ENCODE measurements at places on chromosomes 4 and X.

DNA sequence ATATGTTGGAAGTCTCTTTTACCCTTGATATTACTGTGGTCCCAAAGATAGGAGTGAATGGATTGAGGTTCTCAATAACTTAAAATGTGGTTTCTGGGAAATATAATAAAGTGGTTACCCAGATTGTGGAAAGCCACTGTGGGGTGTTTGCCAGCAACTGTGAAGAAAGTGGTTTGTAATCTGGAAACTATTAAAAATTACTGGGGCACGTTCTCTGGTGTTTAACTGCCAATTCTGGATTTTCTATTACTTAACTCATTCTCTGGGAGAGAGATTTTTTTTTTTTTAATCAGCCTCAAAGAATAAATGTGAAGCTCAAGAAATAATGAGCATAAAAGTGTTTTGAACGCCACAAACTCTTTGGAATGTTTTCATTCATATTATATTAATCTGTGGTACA, 4.9 kb upstream of the CXCL6 start:
- peak; percentile 31 for DNase-seq

GRCh38 chr4:1293991-1294390, 4.3 kb downstream of the MAEA start:
- no peak for DNase-seq

GRCh38 chr4:84924434-84924833, 42.1 kb downstream of the WDFY3 start:
- no peak for DNase-seq

DNA sequence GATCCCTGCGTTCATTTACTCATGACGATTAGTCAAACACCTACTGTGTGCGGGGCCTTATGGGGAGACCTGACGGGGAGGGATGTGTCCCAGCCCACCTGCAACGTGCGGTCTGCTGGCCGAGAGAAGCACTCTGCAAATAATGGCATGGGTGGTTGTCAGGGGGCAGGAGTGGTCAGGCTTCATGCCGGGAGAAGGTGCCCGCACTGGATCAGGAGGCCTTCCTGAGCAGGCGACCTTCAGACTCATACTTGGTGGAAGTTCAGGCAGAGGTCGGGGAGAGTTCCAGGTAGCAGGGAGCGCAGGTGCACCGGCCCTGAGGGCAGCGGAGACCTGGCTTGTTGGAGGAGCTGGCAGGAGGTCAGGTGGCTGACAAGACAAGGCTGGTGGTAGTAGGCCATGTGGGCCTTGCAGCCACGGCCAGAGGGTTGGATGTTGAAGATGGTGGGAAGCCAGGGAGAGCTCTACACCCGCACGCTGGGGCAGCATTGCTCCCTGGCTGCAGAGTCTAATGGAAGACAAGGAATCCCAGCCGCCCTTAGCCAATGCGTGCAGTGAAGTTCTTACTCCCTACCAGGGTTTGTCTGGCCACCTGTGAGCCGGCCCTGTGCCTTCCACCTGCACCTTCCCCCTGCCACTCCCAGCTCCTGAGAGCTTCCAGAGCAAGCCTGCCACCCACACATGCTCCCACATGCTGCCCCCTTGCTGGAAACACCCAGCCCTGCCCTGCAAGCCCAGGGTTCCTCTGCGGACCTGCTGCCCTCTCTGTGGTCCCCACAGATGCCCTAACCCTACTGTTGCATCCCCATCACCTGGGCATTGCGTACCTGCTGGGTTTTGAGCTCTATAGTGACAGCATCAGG, 97.3 kb downstream of the PSAPL1 start:
- DNase-seq = no peak

DNA sequence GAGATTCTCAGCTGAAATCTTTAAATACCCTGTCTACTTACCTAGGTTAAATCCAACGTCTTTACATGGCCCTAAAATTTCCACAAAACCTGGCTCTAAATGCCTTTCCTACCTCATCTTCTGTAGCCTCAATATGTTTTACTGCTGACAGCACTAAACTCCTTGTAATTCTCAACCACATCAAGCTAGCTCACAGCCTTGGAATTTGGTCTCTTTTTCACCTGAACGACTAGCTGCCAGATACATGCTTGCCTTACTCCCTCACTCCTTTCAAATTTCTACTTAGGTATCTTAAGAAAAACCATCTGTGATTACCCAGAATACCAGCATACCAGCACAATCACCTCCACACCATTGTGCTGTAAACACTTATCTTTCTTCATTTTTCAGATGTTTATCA, 635.6 kb upstream of the PCDH10 start:
- no peak for DNase-seq

- peak; percentile 92 for DNase-seq
Measured at GRCh38 chr4:8472689-8473197, 32.2 kb downstream of the TRMT44 start.

- no peak for DNase-seq
Measured at GRCh38 chr4:105126311-105127169, 20.1 kb upstream of the TET2 start.

DNA sequence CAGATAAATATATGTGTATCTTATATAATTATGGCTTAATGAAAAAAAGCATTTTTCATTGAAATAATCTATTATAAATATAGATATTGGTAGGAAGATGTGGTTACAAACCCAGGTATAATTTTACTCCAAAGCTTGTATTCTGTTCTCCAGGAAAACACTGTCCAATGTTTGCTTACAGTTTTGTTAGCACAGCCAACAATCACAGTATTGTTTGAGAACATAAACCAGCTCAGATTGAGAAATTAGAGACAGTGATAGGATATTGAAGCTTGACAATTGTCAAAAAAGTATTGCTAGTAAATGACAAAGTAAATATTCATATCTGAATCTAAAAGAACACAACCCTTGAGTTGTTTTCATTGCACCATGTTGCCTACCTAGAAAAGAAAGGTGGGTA, 228.8 kb downstream of the ADGRL3 start:
- no peak for DNase-seq

DNA sequence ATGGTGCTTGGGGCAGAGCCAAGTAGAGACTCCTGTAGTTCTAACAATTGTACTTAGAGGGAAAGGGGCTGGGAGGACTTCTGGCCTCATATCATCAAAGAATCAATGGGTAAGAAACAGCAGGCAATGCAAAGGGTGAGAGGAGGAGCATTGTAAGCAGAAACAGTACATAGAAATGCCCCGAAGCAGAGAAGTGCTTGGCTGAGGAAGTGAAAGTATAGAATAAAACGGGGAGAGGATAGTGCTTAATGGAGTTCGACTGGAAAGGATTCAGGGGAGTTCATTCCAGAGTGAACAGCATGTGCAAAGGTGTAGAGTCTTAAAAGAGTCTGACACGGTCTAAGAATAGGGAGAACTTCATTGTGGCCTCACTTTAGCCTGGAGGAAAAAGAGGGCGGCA, 103.0 kb downstream of the SYNPO2 start:
- DNase-seq = no peak

DNA sequence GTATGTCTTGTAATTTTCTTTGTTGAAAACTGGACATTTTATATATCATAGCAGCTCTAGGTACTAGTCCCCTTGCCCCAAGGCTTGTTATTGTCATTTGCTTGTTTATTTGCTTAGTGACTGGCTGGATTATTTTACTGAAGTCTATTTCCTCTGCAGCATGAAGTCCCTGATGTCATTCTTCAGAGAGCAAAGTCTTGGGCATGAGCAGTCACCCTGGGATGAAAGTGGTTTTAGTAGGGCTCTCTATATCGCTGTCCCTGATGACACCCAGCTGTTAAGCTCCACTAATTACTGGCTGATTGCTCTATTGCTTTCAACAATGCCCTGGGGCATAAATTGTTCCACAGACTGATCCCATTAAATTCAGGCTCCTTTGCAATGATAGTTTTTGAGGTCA, 113.5 kb upstream of the USP9X start:
- no peak for DNase-seq

DNA sequence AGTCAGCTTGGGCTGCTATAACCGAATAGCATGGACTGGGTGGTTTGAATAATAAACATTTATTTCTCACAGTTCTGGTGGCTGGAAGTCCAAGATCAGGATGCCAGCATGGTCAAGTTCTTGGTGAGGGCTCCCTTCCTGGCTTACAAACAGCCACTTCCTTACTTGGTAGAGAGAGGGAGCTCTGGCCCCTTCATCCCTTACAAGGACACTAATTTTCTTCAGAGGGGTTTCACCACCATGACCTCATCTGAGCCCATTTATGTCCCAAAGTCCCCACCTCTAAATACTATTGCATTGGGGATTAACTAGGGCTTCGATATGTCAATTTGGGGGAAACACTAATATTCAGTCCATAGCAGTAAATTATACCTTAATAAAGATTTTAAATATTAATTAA, 61.8 kb downstream of the CLNK start:
- no peak for DNase-seq

DNA sequence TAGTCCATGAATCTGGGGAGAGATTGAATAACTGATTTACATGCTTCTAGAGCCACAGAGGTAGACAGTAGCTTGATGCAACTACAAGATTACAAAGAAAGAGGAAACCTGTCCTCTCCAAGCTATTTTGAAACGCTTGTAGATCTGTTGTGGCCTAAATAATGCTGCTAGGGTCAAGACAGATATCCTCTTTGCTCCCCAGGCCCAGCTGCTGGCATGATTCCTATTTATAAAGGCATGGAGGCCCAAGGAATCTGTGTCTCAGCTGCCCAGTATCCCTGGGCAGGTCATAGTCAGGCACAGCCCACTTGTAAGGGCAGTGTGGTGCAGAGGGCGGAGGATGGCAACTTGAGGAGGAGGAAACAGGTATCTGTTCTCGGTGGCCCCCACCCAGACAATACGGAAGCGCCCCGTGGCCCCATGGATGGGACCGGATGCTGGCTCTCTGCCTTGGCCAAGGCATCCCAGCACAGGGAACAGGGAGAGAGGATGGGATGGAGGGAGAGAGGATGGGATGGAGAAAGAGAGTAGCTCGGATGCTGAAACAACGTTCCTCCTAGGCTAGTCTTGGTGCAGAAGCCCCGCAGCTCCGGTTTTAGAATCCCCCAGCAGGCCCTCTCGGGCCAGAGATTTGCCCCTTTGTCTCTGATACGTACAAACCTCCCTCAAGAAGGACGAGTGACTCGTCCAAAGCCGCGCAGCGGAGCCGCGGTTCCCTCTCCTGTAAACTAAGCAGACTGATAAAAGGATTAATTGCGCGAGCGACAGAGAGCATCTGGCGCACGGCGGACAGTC, 767 bp upstream of the SMIM20 start:
- no peak for DNase-seq

GRCh38 chrX:41167888-41168287, 82.6 kb downstream of the USP9X start:
- DNase-seq = no peak

DNA sequence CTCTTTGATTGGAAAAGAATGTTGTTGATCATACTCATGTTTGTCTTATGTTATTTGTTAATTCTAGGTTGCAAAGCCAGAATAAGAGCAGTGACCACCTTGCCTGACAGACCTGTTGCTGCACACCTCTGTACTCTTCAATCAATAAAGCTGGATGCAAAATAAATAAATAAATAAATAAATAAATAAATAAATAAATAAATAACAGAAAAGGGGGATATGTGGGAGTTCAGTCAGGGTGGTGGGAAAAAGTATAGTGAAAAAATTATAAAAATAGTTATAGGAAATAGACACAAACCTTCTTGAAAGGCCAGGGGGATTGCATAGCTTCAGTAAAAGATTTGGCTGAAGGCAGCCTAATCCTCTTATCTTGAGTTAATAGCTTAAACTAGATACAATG, 51.3 kb downstream of the TENT5D start:
- DNase-seq = no peak

DNA sequence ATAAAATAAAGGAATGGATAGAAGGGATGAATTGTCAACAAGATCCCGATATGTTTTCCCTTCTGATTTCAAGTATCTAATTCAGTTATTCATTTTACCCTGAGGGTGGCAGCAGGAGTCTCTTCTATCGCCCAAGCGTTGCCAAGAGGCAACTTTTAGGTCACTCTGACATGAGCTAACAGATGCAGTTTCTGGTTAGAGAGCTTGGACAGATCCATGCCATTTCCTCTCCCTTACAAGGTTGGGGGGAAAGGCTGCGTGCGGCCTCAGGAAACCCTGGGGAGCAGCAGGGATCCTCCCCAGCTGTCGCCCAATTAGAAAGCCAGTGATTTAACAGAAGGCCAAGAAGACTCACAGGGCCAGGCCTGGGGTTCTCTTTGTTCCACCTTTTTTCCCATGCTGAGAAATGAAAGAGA, 35.3 kb upstream of the WAS start:
- peak; percentile 28 for DNase-seq

GRCh38 chr4:66955784-66956183, 589.5 kb downstream of the CENPC start:
- DNase-seq = no peak

DNA sequence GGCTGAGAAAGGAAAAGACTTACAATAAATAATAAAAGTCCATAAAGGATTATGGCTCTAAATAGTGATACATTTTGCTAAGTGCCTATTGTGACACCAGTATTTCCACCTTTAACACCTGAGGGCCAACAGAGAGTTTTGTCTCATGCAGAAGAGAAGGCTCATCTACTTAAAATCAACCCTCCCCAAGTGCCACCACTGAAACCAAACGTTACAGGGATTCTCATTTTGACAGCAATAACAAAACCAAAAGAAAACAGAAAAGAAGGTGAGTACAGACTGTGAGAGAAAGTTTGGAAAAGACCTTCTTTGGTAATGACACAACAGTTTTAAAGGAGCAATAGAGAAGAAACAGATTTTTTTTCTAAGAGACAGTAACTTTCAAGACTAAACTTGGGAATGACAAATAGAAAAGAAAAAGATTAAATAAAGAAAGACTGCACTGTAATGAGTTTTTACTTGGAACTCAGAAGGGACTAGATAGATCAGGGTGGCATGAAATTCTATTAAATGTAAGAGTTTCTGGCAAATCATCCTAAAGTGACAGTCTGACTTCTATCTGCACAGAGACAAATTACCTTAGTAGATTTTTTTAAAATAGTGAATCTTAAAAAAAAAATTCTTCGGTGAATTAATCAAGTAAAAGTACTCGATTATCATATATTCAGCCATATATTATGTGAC, 109.7 kb downstream of the ZNF827 start:
- no peak for DNase-seq

GRCh38 chr4:11625211-11625610, 196.5 kb upstream of the HS3ST1 start:
- DNase-seq = no peak

Data from GM04504 (cell line).